ENCODE measurements at places on chromosomes 3 and 15.

- DNase-seq = peak; percentile 52
Observed at GRCh38 chr3:30073622-30074021, 532.8 kb upstream of the TGFBR2 start.

GRCh38 chr15:57286446-57287122 is 89.7 kb upstream of the CGNL1 start:
- no peak for DNase-seq

DNA sequence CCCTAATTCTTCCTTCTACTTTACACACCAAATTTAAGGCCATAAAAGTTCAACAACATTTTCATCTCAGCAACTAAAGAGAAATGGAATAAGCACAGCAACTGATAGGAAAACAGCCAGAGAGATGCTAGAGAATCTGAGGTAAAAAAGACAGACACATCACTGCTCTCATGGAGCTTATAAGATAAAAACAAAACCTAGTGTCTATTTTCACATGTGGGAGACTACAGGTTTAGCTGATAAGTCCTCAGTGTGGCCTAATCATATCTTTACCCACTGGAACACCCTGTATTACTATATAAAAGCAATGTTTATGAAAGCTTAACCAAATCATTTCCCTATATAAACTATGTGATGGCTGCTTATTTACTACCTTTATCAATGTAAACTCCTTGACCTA is 33.0 kb downstream of the KPNA4 start:
- DNase-seq = no peak

- DNase-seq = no peak
Observed at GRCh38 chr15:69668963-69669362, 216.3 kb downstream of the RPLP1 start.

GRCh38 chr3:133125802-133126201 is 87.6 kb downstream of the TMEM108 start:
- no peak for DNase-seq

GRCh38 chr3:120424506-120424905 is 26.3 kb downstream of the FSTL1 start:
- DNase-seq = no peak

GRCh38 chr3:173502983-173503568 is 105.5 kb downstream of the NLGN1 start:
- no peak for DNase-seq

GRCh38 chr3:12752102-12752501 is 7.0 kb downstream of the TMEM40 start:
- no peak for DNase-seq

DNA sequence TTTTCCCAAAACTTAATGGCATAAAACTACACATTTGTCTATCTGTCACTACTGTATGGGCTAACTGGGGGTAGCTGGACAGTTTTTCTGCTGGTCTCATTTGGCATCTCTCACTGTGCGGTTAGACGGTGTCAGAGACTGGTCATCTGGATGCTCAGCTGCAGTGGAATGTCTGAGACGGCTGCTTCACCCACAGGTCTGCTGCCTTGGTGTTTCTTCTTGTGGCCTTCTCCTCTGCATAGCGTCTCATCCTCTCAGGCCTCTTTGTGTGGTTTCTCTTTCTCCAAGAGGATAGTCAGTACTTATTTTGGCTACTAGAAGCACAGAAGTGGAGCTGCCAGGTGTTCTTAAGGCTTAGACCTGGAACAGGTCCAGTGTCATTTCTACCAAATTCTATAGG is 35.9 kb upstream of the GOLGA6L9 start:
- DNase-seq = no peak

DNA sequence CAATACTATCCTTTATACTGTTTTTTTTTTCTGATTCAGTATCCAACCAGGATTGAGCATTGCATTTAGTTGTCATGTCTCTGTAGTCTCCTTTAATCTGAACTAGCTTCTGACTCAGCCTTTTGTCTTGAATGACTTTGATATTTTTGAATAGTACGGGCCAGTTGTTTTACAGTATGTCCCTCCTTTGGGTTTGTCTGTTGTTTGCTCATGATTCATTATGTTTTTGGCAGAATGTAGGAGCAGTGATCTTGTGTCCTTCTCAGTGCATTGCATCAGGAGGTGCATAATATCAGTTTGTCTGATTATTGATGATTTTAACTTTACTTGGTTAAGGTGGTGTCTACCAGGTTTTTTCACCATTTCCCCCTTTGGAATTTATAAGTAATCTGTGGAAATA is 20.5 kb downstream of the EXOG start:
- no peak for DNase-seq

DNA sequence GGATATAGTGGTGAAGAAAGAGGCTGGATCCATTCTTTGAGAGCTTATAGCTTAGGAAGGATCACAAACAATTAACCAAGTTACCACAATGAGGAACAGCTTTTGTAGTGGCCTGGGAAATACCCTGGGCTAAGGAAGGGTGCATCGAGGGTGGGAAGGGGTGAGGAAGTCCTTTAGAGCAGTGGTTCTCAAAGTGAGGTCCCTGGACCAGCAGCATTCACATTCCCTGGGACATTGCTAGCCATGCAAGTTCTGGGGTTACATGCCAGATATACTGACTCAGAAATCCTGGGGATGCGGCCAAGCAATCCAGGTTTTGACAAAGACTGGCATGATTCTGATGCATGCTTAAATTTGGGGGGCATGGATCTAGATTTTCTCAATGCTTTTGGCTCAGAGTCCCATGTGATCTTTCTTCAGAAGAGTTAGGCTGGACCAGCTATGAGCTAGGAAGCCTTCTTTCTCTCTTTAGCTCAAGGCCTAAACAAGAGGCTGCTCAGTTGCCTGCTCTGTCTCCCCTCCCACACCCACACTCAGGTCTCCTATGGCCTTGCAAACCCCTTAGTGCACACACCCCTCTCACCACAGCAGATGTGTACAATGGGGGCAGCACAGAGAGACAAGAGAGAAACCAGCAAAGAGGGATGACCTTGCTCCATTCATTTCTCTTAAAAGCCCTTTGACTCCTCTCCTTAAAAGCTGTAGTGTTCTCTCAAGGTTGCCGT is 1.8 kb upstream of the CCR1 start:
- no peak for DNase-seq

GRCh38 chr3:196197524-196197923 is 13.7 kb downstream of the ZDHHC19 start:
- DNase-seq = no peak

DNA sequence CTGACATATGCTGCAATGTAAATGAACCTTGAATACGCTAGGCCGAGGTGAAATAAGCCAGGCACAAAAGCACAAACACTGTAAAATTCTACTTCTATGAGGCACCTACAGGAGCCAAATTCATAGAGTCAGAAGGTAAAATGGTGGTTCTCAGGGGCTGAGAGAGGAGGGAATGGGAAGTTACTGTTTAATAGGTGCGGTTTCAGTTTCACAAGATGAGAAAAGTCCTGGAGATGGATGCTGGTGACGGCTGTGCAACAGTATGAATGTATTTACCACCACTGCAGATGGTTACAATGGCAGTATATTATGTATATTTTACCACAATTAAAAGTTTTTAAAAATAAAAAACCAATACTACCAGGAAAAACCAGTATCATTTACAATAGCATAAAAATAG is 4.0 kb downstream of the TNK2 start:
- no peak for DNase-seq

GRCh38 chr3:172359231-172359630 is 89.0 kb downstream of the GHSR start:
- no peak for DNase-seq

DNA sequence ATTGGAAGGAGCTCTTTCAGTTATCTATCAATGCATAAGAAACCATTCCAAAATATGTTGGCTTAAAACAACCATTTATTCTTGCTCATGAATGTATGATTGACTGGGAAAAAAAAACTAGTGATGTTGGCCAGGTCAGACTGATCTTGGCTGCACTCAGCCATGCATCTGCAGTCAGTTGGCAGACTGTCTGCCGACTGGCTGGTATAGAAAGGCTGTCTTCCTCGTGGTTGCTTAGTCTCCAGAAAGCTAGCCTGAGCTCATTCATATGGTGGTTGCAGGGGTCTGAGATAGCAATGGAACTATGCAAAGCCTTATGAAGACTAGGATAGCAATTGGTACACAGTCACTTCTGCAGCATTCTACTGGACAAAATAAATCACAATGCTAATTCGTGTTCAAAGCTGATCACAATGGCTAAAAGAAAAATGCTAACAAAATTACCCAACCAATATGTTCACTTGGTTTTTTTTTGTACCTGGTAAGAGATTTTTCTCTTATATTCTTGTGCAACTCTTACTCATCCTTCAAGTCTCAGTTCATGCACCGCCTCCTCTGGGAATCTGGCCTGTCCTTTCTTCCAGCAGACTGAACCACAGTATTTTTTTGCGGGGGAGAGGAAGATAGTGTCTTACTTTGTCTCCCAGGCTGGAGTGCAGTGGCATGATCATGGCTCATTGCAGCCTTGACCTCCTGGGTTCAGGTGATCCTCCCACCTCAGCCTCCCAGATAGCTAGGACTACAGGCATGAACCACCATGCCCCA is 126.8 kb downstream of the KCNAB1 start:
- DNase-seq = no peak

DNA sequence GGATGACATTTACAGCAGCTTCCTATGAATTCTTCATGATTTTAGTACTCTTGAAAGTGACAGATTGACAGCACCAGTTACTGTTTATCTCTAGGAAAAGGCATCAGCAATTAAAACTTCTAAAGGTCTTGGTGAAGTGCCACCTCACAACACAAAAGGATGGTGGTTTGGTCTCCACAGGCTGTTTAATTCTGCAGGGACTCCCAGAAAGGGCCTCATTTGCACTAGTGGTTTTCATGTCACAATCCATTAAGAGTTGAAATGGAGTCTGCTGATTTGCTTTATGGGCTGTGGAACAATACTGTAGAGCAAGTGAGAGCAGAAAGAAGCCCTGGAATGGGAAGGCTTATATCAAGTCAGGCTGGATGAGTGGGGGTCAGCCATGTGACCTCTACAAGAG is 225.3 kb upstream of the KCNMB2 start:
- DNase-seq = no peak

DNA sequence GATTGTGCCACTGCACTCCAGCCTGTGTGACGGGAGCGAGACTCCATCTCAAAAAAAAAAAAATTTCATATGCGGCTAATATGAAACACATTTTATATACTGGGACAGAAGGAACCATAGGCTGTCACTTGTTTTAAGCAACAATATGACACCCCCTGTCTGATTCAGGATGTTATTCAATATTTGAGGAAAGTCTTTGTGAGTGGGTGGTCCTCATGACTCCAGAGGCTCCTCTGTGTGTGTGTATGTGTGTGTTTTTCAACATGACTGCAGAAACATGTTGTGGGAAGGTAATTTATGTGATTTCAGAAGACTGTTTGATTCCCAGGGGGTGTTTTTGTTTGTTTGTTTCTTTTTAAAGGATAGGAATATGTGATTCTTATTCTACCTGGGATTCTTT is 32.8 kb downstream of the MAP2K1 start:
- no peak for DNase-seq

- no peak for DNase-seq
Observed at GRCh38 chr15:85000189-85000864, 18.7 kb downstream of the PDE8A start.

DNA sequence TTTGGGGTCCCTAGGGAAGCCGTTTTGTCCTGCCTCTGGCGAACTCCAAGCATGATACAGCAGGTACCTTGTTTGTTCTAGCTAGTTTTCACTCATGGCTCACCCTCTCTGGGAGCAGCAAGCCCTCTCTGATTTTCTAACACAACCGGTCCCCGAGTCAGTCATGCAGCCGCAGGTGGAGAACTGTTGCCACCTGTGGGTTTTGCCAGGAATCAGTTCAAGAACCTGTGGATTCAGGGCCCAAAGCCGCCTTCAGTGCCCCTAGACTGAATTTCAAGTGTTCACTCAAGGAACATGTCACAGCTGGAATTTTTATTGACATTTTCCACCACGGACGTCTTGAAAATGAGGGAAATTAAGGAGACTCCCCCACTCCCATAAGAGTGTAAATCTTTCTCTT is 13.3 kb upstream of the LRRK1 start:
- DNase-seq = no peak

DNA sequence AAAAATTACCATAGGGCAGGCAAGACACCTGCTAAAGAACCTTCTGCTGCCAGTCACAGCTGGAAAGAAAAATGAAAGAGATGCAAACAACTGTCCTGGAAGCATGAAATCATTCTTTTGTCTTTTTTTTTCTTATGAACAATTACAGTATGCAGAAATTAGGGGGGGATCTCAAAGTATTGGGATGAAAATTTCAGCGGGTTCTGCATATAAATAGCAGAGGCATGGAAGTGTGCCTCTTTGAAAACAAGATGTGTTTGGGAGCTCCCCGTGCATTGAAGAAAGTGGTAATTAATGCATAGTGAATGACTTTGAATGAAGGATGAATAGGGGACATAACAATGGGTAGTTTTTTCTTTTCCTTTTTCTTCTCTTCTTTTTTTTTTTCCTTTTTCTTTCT is 431.2 kb downstream of the SOX2 start:
- DNase-seq = no peak

DNA sequence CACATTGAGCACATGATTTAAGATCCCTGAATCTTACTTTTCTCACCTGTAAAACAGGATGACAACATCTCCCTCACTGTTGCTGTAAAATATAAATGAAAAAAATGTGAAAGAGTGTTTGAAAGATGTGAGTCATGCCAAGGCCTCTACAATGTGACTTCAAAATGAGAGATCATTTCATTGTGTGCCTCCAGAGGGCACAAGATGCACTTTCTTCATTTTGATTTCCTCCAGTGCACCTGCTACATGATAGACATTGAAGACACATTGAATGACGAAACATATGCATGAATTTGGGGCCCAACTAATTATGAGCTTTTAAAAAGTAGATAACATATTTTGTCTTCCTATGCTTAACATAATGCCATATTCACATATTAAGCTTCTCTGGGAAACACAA is 170.3 kb downstream of the MOBP start:
- no peak for DNase-seq

- no peak for DNase-seq
Observed at GRCh38 chr3:9732740-9733115, 1.2 kb downstream of the BRPF1 start.

GRCh38 chr15:94683902-94684301 is 452.5 kb downstream of the MCTP2 start:
- no peak for DNase-seq

GRCh38 chr3:120025520-120025919 is 68.7 kb downstream of the GSK3B start:
- no peak for DNase-seq

DNA sequence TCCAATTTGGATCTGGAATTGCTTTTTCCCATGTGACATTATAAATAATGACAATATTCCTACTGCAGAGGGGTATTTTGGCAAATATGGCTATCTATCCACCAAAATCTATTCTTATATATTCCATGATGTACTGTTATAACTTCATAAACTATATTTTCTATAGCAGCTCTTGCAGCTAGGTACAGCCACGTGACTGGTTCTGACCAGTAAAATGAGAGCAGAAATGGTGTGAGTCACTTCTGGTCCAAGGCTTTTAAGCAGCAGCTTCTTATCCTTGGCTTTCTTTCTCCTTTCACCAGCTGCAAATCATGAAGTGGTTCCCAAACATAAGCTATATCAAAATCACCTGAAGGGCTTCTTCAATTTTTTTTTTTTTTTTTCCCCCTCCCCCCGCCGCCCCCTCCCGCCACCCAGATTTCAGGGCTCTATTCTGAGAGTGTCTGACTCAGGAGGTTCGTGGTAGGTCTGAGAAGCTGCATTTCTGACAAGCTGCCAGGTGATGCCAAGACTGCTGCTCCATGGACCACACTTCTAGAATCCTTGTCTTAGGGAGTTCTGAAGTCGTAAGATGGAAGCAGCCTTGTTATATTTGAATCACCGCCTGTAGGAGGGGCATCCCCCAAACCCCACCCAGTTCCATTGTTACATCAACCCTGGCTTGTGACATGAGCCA is 357.5 kb downstream of the CHST2 start:
- DNase-seq = no peak

All from left renal pelvis (tissue), 4 donors.